ENCODE measurements at places on chromosomes 11 and 22. TPM values are rescaled to one million over a fixed set of nuclear protein-coding genes. Genes with fewer than 3 reads are reported as not detected.

- no peak for DNase-seq
These were observed 256.1 kb upstream of the PLET1 start for GRCh38 chr11:112516755-112517154.

GRCh38 chr22:42717197-42717928 lies 3.3 kb downstream of the A4GALT start:
- DNase-seq: no peak

GRCh38 chr11:105269862-105270261 lies 130.3 kb upstream of the CARD18 start:
- no peak for DNase-seq

- DNase-seq: peak; percentile 87
These were observed 8.8 kb upstream of the PDGFB start for GRCh38 chr22:39253435-39254070.

The JAML gene
- total RNA-seq: under 0.01 TPM

Measured in dermis blood vessel endothelial cell (primary cell).